ENCODE measurements at places on chromosomes 16 and 17. TPM values are rescaled to one million over a fixed set of nuclear protein-coding genes. Genes with fewer than 3 reads are reported as not detected.

DBNDD1 gene
- total RNA-seq: 19.2 TPM

DNA sequence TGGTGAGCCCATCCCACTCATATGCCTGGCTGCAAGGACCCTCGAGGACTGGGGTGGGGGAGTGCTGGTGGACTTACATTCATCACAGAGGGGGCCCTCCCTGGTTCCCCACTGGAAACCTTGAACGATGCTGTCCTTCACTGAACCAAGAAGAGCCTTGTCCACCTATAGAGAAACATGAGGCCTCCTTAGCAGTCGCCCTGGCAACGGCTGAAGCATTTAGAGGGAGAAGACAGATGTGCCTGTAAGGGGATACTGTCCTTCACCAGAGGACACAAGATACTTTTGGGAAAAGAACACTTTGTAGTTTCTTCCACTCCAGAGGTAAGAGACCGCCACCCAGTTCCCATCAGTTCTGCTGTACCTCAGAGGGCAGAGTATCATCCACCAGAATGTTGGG lies 6.5 kb downstream of the HIGD1B start:
- DNase-seq: no peak

NACA2 gene
- total RNA-seq: not detected

- no peak for DNase-seq
Observed at GRCh38 chr17:68657576-68657975, 56.4 kb upstream of the FAM20A start.

XAF1 gene
- total RNA-seq: not detected

Data from PC-3 (cell line).